NCI-H1930 (cell line): ENCODE measurements at places on chromosomes 1 and 21.

DNA sequence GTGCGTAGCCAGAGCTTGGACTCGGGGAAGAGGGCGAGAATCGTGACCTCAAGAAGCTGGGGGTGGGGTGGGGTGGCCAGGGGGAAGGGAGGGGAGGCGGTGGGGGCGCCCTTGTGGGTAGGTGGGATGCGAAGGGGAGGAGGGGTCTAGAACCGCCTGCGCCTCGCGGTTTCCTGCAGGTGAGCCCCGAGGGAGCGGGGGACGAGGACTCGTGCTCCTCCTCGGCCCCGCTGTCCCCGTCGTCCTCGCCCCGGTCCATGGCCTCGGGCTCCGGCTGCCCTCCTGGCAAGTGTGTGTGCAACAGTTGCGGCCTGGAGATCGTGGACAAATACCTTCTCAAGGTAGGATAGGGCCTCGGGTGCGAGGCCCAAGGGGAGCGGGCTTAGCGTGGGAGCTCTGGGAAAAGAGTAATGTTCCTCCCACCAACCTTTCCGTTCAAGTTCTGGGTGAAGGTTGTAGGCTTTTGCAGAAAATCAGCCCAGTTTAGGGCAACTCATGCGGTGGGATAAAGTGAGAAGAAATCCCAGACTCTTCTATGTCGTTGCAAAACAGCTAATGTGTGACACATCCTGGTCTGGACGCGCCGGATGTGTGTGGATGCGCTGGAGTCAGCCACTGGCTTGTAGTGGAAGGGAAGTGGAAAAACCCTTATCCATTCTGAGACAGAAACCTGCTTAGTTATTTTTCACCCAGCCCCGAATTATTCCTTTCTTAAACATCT lies 2.9 kb downstream of the LHX8 start:
- DNase-seq: no peak

- DNase-seq: no peak
Observed at GRCh38 chr1:175419684-175420517, 227.3 kb upstream of the KIAA0040 start.

DNA sequence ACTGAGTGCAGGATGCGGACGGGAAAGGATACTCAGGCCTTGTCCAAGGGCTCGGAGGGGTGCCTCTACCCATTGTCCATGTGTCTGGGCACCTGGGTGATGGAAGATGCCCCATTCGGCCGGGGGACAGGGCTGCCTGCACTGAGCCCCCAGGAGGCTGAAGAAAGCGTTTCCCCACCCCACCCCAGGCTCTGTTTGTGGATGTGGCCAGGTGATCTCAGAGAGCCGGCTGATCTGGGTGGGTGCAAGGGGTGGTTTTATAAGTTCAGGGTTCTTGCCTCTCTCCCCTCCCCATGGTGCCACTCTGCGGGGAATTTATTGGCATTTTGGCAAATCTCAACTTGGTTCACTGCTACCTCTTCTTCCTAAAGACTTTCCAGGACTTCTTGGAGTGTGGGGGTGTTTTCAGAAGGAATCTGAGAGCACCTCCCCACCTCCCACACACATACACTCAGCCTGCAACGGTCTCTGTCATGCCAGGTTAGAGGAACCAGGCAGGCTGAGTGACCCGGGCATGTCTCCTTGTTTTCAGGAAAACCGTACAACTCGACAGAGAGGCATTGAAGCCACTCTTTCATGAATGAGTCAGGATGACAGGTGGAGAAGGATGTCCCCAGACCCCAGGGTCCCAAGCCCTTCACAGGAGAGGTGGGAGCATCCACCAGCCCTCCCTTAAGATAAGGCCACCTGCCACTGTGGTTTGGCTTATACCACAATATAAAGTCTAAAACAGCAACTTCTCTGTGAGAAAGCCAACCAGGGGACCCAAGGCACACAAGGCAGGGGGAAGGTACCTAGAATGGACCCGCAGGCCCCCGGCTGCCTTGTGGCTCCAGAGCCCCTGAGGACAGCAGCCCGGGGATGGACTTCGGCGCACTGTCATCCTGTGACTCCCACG lies 174.9 kb downstream of the ETS2 start:
- DNase-seq: no peak

DNA sequence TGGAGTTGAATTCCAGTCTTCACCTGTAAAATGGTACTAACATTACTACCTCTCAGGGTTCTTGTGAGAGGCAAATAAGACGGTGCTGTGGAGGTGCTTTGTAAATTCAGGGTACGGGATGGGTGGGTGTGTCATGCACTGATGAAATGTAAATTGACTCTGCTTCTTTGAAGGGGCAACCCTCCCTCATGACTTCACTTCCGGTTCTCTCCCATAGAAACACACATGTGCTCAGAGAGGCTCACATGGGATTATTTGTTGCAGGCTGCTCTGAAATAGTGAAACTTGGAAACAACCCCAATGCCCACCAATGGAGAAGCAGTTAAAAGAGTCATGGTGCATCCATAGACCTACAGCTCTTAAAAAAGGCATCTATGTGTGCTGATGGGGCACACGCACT lies 44.9 kb upstream of the SCMH1 start:
- no peak for DNase-seq

- no peak for DNase-seq
Observed at GRCh38 chr1:25766721-25767436, 33.1 kb upstream of the SELENON start.

DNA sequence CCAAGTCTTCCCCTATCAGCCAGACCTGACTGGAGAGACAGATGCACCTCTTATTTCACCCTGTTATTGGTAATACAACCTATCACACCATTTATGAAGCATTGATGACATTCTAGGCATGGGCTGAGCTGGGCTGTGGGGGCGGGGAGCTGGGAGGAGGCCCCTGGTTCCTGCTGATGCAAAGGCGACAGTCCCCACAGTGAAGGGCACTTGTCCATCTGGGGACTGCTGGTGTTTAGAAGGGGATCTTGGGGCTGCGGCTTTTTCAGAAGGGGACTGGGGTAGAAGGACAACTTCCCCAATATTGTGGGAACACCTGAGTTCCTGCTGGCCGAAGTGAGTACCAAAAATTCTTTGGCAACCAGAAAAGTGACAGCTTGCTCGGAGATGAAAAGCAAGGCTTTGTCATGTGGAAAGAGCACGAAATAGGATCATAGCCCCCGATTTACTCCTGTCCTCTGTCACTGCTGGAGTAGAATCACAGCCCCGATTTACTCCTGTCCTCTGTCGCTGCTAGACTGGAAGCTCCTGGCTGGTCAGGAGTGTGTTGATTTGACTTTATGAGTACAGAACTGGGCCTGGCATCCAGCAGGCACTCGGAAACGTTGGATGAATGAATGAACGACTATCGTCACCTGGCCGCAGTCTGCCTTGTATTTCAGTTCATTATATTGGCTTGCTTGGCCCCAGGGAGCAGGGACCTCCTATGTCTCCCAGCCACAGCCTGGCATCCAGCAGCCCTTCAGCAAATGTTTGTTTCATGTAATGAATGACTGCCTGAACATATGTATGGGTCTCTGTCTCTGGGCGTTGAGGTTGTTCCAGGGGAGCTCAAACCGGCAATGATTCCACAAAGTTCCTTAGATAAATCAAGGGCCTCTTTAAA lies 16.5 kb upstream of the ETV3L start:
- DNase-seq: no peak

- no peak for DNase-seq
Observed at GRCh38 chr1:32881291-32881690, 5.0 kb upstream of the HPCA start.

GRCh38 chr1:59972216-59972927 lies 45.8 kb upstream of the CYP2J2 start:
- no peak for DNase-seq

- DNase-seq: peak; percentile 53
Observed at GRCh38 chr1:151006327-151007052, at the start of gene MINDY1. Gene MINDY1 (minus strand): TSS chr1:151006902. CDS start chr1:151002617, 4,285 bp downstream.

DNA sequence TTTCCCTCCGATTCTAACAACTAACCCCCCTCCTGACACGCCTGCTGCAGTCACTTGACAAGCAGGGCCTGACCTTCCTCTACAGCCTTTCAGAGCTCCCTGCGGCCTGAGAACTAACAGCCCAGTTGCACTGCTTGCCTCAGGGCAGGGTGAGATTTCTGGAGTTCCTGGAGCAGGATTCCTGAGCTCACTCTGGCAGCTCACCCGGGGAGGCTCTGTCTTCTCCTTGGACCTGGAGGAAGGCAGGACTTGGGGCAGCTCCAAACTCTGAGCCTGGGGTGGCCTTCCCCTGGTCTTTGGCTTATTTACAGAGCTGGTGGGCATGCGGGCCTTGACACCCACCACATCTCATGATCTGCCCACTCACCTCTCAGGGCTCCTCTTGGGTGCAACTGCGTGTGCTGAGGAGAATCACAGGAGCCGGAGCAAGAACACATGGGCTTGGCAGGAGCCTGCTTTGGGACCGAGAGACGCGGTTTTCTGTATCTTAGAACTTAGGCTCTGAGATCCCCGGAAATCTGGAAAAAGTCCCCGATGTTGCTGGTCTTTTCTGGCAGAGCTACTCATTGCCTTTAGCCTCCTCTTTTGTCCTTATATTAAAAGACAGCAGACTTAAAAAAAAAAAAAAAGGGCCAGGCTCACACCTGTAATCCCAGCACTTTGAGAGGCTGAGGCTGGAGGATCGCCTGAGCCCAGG lies 13.1 kb upstream of the SLC25A34 start:
- no peak for DNase-seq

DNA sequence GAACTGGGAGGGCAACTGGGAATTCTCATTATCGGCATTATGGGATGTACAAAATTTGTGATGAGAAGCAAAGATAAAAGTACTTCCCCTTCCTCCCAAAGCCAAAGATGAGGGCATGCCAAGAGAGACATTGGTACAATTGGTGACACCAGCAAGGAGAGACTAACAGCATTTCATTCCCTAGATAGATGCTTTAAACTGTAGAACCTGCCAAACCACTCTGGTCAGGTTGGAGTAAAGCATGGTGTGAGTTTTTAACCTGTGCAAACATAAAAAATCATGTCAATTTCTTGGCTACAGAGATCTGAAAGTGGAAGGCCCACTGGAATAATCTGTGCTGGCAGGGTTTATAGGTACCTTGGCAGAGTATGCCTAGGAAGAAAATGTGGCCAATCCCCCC lies 19.4 kb downstream of the CTXND2 start:
- no peak for DNase-seq

- no peak for DNase-seq
Observed at GRCh38 chr1:62450301-62450700, 13.5 kb downstream of the USP1 start.

DNA sequence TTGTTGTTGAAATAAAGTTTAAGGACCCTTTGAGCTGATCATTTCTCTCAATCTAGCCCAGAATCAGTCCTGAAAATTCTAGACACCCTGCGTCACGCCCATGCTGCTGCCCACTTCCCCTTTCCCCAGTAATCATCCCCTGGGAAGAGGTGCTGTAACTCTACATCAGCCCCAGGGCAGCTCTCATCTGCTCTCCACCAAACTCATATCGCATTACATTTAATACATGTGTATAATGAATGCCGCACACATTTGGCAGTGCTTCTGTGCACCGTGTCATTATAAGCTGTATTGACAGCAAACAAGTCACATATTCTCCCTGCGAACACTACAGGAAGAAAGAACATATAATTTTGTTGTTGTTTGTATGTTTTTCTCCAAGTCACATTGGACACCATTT lies 539.7 kb upstream of the DAB1 start:
- no peak for DNase-seq

GRCh38 chr1:86774305-86775295 lies 70.2 kb downstream of the SH3GLB1 start:
- no peak for DNase-seq
